Suprapubic skin (tissue), 4 donors: ENCODE measurements at places on chromosomes 4 and X. TPM values are rescaled to one million over a fixed set of nuclear protein-coding genes. Genes with fewer than 3 reads are reported as not detected.

- no peak for DNase-seq
Observed at GRCh38 chr4:71472946-71473345, 134.1 kb downstream of the SLC4A4 start.

The CDKL5 gene
- total RNA-seq: 8.2 TPM

DNA sequence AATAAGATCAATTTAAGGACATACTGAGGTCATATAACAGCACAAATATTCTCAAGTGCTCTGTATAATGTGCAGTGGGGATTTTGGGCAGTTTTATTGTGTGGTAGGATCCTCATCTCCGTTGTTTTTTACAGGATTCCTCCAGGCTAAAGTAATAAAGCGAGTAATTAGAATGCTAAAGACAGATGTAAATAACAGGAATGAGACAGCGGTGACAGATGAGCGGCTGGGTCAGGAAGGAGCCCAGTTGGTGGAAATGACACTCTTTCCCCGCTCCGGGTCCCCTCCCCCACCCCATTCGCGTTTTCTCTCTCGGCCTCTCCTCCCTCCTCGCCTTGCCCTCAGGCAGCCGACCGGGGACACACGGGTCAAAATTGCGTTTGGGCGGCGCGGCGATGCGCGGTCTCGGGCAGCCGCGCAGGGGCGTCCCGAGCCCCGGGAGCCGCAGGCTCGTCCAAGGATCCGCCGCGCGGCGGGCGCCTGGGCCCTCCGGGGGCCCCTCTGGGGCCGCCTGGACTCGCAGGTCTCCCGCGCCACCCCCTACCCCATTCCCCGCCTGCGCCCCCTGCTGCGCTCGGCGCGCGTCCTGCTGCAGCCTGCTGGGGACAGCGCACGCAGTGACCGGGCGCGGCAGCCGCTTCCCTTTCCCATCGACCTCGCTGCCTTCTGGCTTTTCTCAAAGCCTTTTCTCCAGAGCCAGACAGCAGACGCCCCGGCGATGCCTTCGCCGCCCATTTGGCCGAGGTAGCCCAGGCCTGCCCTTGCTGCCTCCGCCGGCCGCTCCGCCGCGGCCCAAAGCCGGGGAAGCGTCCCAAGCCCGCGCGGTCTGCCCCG, 16.2 kb downstream of the POU4F2 start:
- DNase-seq: no peak

DNA sequence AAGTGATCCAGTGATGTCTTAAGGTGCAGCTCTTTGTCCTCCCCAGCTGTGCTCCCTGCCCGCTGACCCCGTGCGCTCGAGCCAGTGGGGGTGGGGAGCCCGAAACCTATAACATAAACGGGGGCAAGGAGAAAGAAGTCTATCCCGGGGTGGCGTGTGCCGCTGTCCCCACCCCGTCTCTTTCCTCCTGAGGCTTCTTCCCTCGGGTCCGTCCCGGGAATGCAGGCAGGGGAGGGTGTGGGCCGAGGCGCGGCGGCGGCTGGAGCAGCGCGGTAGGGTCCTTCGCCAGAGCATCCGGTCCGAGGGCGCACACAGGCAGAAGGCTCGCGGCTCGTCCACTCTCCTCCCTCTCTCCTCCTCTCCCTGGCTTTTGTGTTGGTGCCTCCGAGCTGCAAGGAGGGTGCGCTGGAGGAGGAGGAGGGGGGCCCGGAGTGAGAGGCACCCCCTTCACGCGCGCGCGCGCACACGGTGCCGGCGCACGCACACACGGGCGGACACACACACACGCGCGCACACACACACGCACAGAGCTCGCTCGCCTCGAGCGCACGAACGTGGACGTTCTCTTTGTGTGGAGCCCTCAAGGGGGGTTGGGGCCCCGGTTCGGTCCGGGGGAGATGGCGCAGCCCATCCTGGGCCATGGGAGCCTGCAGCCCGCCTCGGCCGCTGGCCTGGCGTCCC, at the start of gene RAB33A:
Gene RAB33A (plus strand): TSS at position 517 of the 681 bp plus-strand sequence. CDS start 101 bp downstream, at position 618.
- no peak for DNase-seq

- peak; percentile 88 for DNase-seq
Observed at GRCh38 chr4:11428899-11429698, 405 bp upstream of the HS3ST1 start.

DNA sequence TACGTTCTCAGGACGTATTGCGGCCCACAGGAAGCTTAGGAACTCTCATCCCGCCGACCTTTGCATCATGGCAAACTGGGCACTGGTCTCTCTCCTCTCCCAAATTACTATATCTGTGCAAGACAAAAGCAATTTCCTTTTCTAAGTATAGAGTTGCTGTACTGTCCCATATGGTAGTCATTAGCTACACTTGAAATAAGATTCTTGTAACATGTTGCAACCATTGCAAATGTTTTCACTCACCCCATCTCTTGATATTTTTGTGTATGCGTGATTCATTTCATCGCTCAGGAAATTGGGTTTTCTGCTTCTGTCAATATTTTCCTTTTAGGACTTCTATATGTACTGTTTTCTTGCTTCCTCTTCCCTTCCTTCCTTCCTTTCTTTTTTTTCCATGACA, 15.7 kb downstream of the ARMCX6 start:
- DNase-seq: no peak

DNA sequence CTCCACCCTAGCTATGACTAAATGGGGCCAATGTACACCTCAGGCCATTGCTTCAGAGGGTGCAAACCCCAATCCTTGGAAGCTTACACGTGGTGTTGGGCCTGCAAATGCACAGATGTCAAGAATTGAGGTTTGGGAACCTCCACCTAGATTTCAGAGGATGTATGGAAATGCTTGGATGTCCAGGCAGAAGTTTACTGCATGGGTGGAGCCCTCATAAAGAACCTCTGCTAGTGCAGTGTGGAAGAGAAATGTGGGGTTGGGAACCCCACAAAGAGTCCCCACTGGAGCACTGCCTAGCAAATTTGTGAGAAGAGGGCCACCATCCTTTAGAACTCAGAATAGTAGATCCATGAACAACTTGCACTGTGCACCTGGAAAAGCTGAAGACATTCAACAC, 284.1 kb downstream of the ANTXR2 start:
- no peak for DNase-seq

The CSN1S1 gene
- not detected for total RNA-seq

The ADGRL3 gene
- 10.1 TPM for total RNA-seq
